Stimulated activated CD4-positive, alpha-beta T cell treated with anti-CD3 and anti-CD28 coated beads, Interleukin-2, amount 100 ng/mL, for 48 hours (primary cell): ENCODE measurements at places on chromosomes 2 and 18.

DNA sequence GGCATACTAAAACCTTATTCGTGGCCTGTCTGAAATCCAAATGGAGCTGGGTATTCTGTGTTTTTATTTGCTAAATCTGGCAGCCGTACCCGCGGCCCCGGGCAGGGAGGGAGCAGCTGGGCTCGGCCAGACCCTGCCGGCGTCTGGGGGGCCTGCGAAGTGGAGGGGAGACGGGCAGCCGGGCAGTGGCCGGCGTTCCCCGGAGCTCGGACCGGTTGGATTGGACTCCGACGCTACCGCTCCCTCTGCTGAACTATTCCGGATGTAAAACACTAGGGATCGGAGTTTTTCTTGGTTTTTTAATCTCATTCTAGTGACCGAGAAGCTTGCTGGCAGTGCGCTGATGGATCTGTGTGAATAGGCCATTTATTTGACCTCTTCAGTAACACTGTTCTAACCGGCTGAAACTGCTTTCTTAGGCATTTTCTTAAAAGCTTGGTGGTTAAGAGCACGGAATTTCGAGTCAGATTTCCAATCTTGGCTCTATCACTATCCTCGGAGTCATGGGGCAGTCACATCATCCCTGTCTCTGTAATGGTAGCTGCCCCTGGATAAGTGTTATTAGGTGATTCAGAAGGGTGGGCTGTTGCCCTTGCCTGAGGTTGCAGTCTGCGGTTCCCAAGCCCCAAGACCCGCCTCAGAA, 694 bp downstream of the UNC50 start:
- no peak for DNase-seq

DNA sequence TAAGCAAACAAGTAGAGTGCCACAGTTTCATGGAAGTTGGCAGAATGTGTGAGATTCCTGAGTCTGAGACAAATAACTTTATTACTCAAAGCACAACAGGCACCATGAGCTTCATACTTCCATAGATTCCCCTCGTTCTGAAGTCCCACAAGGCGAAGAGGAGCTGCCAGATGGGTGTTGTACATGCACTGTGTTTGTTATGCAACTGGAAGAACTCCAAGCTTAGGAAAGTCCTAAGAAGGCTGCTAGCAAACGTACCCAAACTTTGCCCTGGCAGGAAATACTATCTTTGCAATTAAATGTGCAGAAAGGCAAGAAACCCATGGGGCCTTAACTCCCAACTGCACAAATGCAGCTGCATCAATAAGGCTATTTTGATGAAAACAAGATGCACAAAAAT, 1.6 kb upstream of the GCA start:
- no peak for DNase-seq

DNA sequence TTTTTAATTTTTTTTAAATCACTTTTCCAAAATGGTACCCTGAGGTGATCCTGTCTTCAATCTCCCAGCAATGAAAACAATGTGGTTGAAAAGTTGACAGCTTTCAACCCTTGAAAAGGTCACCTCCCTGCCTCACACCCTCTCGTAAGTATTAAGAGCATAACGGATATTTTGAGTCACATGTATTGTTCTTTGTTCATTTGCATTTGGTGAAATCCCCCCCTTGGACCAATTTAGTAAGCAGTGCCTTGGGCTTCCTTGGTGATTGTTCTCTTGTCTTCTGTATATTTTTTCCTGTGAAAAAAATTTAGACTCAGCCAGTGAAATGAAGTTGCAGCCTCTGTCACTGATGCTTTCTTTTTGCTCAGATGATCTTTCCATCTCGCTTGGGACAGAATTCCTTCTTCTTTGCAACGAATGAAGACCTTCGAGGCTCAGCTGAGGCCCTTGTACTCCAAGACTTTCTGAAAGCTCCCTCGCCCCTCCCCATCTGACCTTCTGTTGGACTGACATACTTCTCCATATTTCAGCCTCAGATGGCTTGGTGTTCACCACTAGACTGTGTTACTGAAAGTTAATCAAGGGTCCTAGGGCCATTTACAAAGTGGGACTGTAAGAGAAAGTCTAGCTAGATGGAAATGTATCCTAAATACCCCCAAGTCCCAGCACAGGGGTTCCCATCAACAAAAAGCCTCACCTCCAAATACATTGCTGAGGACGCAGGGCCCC, 158.4 kb downstream of the BCL2 start:
- no peak for DNase-seq

DNA sequence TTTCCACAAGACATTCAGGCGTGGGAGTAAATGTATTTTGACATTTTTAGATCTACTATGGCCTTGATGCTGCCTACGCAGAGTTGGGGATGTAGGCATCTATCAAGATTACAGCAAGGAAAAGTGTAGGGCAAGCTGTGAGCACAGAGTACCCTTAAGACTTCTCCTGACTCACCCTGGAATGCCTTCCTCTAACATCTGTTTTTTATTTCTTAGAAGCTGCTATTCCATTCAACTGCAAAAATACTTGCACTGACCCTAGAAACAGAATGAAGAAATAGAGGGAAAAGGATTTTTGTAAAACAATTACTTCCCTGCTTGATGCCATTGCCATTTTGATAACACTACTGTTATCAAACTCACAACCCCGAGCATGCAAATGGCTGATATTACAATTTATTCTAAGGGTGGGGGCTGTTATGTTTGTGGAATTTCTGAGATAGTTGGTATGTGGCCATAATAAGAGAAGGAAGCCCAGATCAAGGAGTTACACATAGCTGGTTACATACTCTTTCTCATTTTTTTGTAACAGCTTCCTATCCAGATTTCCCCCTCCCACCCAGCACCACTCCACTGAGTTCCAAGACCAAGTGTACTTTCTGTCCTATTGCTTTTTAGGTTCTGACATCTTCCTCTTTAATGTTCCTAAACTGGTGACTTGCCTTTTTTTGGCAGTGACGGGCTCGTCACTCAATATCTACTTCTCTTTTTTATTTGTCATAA, 6.0 kb upstream of the ROCK1 start:
- DNase-seq: no peak

DNA sequence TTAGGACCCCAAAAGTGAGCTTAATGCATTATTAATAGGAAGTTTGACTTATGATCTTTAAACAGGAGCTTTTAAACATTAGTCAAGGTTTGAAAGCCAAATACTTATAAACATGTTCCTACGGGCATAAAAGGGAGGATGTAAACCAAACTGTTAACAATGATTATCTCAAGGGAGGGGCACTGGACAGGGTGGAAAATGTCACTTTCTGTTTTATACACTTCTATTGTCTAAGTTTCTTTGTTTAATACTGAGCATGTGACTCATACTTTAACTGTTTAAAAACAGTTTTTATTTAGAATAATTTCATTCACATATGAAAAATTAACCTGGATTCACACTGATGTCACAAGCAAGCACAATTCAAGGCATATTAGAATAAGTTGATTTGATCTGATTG, 18.3 kb upstream of the ITGA6 start:
- DNase-seq: no peak

DNA sequence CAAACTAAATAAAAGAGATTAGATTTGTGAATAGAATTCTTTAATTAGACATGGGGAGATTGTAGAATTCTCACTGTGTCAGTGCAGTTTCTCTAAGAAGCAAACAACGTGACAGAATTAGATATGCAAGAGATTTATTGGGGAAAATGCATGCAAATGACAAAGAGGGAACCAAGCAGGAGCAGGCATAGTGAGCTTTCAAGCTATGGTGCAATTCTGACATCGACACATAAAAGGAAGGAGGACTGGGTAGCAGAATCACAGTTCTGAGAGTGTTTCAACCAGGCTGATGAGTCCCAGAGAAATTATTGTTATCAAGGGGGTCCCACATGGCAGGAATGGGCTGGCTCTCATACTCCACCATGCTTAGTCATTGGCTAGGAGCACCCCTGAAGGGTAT, 338.4 kb downstream of the FIGN start:
- DNase-seq: no peak
